Stimulated activated CD4-positive, alpha-beta T cell treated with anti-CD3 and anti-CD28 coated beads, Interleukin-12 subunit alpha, Interleukin-12 subunit beta, amount 100 ng/mL, for 48 hours (primary cell): ENCODE measurements at places on chromosomes 3 and 15.

DNA sequence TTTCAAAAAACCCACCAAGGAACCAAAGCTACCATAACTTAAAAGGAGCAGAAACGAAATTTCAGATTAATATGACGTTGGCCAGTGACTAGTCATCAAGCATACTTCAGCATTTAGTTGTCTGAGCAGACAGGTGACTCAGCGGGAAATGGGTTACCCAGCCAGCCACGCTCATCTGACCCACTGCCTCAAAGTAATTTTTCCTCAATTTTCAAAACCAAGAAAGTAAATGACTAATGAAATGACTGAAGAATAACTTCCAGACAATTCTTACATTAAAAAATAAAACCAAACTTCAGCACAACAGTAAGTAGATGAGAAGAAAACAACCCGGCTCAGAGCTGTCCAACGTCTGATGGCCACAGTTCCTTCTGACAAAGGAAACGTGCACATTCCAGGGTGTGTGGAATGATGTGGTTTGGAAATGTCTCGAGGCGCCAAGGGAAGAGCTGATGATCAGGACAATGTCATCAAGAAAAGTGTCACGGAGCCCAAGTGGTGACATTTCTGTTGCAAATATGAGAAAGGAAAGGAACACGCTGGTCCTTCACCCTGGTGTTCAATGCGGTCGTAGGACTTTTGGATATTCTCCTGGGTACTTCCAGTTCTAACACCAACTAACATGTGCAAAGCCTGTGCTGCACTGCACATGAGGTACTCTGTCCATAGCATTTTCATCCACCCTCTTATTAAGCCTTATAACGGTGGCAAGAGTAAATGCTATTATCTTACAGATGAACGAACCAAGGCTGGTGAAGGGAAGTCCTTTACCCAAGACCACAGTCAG lies 79.1 kb downstream of the FOXP1 start:
- no peak for DNase-seq

DNA sequence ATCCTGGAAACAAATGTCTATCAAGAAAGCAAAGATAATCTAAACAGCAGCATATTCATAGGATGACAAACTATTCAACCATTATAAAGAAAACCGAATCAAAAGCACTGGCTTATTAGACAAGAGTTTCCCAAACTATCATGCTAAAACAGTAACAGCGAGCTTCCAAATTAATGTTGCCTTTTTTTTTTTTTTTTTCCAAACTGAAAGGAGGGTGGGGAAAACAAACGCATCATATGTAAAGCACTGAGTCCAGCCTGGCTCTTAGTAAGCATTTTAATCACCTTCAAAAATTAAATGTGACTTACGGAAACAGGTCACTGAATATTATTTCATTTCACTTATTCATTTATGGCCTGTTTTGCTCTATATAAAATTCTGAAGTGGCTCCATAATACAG lies 2.3 kb downstream of the TJP1 start:
- no peak for DNase-seq

DNA sequence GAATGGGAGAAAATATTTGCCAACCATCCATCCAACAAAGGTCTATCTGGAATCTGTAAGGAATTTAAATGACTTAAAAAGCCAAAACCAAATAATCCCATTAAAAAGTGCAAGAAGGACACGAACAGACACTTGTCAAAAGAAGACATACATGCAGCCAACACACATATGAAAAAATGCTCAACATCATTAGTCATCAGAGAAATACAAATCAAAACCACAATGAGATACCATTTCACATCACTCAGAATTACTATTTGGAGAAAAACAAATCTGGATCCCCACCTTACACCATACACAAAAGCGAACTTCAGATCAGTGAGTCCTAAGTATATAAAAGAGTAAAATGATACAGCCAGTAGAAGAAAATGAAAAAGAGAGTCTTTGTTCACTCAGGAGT lies 58.6 kb upstream of the MNS1 start:
- DNase-seq, result no peak

- no peak for DNase-seq
Measured at GRCh38 chr3:115217678-115218451, 70.8 kb upstream of the ZBTB20 start.

GRCh38 chr3:66502245-66502874 lies 1.5 kb upstream of the LRIG1 start:
- DNase-seq, result no peak

GRCh38 chr3:79032686-79033318 lies 735.0 kb downstream of the ROBO1 start:
- DNase-seq, result no peak

DNA sequence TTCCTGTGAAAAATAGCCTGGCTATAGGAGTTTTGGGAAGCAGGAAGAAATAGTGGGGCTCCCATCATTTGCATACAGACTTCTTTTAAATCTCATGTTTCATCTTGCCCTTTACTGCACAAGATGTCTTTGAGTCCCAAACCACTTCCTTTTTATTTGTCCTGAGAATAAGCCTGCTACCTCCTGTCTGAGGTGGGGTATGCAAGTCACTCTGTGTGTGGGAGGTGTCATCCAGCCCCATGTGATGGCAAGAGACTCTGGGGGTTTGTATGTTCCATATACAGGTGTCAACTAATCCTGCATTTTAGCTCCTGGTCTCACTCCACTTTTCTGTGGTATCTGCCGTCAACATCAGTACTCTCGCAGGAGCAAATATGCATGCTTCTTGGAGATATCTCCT lies 102.0 kb downstream of the OTOL1 start:
- no peak for DNase-seq

GRCh38 chr3:37686220-37686619 lies 175.5 kb upstream of the CTDSPL start:
- DNase-seq, result no peak

DNA sequence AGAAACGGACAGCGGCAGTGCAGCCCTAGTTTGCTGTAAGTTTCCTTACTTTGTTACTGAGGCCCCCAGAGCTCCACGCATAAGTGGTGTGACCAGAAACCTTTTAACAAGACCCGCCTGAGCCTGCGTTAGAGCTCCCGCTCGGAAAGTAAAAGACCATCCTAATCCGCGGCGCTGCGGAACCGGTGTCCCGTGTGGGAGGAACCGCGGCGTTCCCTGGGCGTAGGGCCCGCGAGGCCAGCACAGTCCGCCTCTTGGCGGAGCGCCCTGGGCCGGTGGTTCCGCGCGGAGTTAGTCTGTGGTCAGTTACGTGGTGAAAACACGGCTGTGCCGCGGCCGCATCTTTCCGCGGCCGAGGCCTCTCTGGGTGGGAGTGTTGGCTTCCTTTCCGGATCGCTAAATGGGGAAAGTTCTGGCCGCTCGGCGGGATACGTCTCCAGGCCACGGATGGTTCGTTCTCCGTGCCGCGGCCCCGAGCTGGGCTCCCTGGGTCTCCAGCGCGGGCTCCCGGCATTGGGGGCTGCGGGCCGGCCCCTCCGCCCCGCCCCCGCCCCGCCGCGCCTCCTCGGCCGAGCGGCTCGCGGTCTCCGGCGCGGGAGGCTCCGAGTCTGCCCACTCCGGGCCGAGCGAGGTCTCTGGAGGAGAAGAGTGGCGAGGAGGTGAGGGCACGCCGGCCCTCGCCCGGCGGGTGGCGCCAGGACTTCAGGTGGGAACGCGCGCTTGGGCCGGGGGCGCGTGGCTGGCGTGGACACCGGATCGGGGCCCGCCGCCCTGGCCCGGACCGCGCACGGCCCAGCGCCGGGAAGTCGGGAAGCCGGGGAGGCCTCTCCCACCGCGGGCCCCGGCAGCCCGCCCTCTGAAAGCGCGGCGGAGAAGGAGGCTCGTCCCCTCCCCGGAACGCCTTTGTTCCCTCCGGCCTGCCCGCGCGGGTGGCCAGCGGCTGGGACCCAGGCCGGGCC lies 754 bp downstream of the B3GNT5 start:
- no peak for DNase-seq

DNA sequence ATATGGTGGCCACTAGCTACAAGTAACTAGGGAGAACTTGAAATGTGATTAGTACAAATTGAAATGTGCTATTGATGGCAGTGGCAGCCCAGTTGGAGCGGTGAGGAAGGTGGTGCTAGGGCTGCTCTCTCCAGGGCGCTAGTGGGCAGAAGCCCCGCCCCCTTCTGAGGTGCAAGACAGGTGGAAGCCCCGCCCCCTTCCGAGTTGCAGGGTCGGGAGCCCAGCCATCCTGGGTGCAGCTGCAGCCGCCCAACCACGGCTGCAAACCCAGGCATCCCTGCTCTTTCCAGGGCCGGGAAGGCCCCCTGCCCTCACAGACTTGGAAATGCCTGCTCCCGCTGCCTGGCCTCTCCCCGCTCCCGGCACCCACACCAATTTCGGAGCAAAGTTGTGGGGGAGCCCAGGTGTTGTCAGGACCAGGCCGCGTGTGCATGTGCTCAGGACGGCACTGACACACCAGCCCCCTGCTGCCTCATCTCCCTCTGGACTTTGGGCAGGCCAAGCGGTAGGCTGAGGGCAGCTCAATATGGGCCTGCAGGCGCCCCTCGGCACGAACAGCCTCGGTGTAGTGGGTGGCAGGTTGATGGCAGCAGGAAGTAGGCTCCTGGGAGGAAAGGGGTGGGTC lies 10.0 kb downstream of the ATR start:
- no peak for DNase-seq

DNA sequence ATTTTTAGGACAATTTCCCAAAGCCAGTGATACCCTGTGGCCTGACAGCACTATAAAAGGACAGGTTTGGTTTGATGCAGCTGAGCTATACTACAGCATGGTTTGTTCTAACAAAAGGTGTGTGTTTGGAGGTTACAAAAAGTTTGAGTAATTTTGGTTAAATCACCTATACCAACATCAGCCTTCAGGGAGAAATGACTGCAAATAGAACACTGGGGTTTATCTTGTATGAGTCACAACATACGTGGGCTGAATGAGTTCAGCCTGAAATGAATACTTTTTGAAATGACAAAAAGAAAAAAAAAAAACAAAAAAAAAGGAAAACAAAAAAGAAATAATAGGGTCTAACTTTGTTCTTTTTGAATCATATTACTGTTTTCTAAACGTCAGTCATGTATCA lies 345.7 kb downstream of the CNTN3 start:
- DNase-seq, result no peak

DNA sequence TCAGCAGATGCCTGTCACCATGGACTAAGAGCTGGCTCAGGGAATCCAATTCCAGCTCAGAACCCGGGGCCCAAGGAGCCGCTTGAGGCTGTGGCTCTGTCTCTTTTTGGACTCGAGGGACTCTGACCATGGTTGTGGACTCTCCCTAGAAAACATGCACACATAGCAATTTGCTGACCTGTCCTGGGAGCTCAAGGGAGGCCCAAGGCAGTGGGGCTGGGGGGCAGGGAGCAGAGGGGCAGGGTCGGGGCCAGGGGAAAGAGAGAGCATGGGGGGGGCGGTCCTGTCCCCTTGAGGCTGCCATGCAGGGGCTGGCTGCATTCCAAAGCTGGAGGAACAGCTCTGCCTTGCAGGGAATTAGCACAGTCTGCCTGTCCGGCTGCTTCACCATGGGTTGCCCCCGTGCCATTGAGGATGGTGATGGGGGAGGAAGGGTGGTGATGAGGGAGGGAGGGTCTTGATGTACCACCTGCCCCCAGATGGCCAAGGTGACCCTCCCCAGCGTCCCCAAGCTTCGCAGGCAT lies 190.1 kb downstream of the GOLGA6L6 start:
- DNase-seq, result no peak

DNA sequence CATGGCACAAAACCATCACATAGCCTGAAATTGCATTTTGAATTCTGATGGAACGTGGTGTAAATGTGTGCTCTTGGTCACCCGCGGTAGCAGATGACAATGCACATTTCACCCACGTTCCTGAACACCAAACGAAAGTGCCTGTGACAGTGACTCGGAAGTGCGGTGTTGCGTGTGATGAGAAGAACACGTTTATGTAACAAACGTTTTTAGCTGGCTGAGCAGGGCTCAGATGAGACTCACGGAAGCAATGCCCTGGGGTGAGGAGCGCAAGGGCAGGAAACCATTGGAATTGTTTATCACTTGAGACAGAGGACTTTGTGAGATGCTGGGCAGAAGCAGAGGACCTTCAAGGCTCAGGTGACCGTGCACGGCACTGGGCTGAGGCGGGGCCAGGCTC lies 449.2 kb upstream of the CFAP20DC start:
- DNase-seq, result no peak

GRCh38 chr3:98172621-98173020 lies 6.1 kb downstream of the OR5H15 start:
- no peak for DNase-seq

DNA sequence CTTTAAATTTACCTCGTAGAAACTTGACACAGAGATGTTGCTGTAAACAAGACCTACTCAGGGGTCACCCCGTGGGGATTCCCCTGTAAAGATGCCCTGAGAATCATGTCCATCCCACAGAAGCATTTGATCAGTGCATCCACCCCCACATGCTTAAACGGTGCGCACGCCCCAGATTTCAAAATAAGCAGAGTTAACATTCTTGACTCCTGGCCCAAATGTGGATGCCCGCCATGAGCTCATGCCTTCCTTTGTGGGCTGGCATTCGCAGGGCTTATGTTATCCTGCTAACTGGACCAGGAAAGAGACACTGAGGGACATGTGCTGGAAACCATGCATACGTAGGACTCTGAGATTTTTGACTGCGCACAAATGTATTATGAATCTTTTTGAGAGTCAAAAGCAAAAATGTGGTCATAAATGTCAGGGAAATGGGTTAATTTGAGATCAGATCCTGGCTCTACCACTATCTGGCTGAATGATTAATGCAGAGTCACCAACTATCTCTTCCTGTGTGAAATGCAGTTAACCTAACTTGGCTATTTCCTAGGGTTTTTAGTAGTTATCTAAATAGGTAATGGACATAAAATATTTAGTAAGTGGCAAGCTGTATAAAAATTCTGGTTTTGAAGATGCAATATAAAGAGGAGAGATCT lies 9.1 kb upstream of the TP63 start:
- DNase-seq, result no peak
